Mesendoderm (in vitro differentiated cells): ENCODE measurements at places on chromosomes 5 and 9.

DNA sequence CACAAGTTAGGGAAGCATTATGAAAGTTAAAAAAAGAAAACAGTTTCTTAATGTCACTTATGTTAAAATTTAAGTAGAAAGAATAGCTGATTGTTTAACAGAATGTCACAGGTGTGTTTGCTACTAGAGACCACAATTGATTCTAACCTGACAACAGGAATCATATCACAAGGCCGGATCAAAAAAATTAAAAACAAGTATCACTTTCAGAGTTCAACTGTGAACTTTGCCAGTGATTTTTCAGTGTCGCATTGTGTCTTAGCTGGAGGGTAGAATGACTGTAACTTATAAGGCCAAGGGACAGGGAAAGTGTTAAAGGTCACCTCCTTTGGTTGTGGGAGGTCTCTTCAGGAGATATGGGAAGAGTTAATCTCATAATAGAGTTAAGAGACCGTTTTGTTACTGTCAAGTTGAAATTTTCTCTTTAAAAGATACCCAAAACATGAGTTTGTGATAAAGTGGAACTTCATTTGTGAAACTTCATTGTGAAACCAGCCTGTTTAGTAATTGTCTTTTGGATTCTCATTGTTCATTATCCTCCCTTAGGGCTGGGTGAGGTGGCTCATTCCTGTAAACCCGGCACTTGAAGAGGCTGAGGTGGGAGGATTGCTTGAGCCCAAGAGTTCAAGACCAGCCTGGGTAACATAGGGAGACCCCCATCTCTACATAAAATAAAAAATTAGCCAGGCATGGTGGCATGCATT, 40.9 kb downstream of the CPEB4 start:
- H3K4me1 ChIP-seq = peaks cover 3% of the 10 kb centered on the region
- H3K27me3 ChIP-seq = no peaks in the 10 kb centered on the region
- H3K4me3 ChIP-seq = no peak overlapping the region
- no peak overlapping the region for H3K27ac ChIP-seq
- DNase-seq = no peak
- no peaks in the 10 kb centered on the region for H3K36me3 ChIP-seq

GRCh38 chr5:39433848-39434247, 9.1 kb upstream of the DAB2 start:
- H3K27me3 ChIP-seq = no peaks in the 10 kb centered on the region
- H3K27ac ChIP-seq = no peak overlapping the region
- no peaks in the 10 kb centered on the region for H3K4me1 ChIP-seq
- no peak overlapping the region for H3K4me3 ChIP-seq
- no peaks in the 10 kb centered on the region for H3K36me3 ChIP-seq

- H3K4me1 ChIP-seq = peaks cover 6% of the 10 kb centered on the region
- peak; percentile 29 for DNase-seq
- H3K4me3 ChIP-seq = no peak overlapping the region
- H3K27me3 ChIP-seq = no peaks in the 10 kb centered on the region
Measured at GRCh38 chr9:126327714-126328185, 1.1 kb downstream of the MVB12B start.

DNA sequence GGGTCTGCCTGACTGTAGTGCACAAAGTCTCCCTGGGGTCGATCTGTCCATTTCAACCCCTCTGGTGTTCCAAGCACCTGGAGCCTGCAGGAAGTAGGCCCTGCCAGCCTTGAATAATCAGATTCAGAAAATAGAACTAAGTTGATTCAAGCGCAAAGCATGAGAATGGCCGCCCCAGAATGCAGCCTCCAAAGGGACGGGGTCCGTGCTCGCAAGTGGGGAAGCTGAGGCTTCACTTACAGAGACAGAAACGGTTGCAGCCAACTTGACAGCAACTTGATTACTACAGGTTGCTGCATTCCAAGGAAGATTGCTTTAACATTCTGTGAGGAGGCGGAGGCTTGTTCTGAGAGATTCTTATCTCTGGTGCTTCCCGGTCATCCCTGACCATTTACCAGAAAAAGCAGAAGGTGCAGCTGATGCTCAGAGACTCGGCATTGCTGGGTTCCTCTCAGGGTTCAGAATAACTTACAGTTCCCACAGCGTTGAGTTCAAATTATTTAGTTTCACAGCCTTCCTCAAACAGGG, 14.9 kb upstream of the LRRC14B start:
- no peaks in the 10 kb centered on the region for H3K27me3 ChIP-seq
- peaks cover 10% of the 10 kb centered on the region for H3K36me3 ChIP-seq
- peaks cover 2% of the 10 kb centered on the region for H3K4me1 ChIP-seq
- DNase-seq = peak; percentile 74
- no peak overlapping the region for H3K27ac ChIP-seq

- H3K4me3 ChIP-seq = no peak overlapping the region
- H3K36me3 ChIP-seq = no peaks in the 10 kb centered on the region
- no peaks in the 10 kb centered on the region for H3K27me3 ChIP-seq
- no peak for DNase-seq
- H3K4me1 ChIP-seq = no peaks in the 10 kb centered on the region
- H3K27ac ChIP-seq = no peak overlapping the region
Measured at GRCh38 chr5:156021866-156022265, 305.1 kb upstream of the SGCD start.

DNA sequence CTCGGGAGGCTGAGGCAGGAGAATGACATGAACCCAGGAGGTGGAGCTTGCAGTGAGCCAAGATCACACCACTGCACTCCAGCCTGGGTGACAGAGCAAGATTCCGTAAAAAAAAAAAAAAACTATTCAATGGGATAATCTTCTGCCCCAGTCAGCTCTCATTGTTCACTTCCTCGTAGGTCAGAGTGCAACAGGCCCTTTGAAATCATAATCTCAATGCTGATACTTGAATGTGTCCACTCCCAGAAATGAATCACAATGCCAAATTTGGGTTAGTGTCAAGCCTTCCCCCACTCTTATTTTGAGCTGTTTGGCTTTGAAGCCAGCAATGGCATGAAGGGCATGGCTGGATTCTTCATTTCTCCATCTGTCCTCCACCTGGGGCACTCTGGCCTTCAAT, 610.3 kb upstream of the KLF4 start:
- no peak overlapping the region for H3K4me3 ChIP-seq
- H3K4me1 ChIP-seq = no peaks in the 10 kb centered on the region
- no peak for DNase-seq
- no peak overlapping the region for H3K27ac ChIP-seq
- H3K27me3 ChIP-seq = no peaks in the 10 kb centered on the region

DNA sequence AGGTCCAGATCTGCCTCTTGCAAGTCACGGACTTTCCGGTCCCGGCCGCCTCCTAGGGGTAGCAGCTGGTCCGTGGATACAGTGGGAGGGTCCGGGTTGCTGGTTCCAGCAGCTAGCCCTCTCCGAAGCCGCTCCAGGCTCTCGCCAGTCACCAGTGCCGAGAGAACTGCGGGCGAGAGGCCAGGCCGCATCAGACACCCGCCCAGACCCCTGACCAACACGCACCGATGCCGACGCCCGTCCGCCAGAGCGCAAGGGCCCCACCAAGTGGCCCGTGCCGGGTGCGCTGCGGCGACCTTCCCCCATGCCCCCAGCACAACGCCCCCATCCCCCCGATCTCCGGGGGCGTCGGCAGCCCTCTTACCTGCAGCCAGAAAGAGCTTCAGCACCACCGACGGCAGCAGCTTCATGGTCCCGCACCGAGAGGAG, 470 bp downstream of the HBEGF start:
- peaks cover 3% of the 10 kb centered on the region for H3K4me1 ChIP-seq
- H3K4me3 ChIP-seq = peak overlapping the region; percentile 46
- H3K36me3 ChIP-seq = no peaks in the 10 kb centered on the region
- H3K27me3 ChIP-seq = no peaks in the 10 kb centered on the region

DNA sequence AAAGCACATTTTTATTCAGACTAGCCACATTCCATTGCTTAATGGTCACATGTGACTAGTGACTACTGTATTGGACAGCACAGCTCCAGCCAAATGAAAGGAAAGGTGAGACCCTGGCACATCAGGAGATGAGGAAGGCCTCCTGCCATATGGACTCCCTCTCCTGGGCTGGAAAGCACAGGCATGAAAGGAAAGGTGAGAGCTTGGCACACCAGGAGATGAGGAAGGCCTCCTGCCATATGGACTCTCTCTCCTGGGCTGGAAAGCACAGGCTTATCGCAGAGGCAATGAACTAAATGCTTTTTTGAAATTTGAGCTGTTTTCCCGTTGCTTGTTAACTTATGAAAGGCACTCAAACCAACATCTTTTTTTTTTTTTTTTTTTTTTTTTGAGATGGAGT, 144.8 kb upstream of the SLC12A2 start:
- DNase-seq = no peak
- H3K4me1 ChIP-seq = no peaks in the 10 kb centered on the region
- H3K36me3 ChIP-seq = no peaks in the 10 kb centered on the region
- no peak overlapping the region for H3K27ac ChIP-seq

DNA sequence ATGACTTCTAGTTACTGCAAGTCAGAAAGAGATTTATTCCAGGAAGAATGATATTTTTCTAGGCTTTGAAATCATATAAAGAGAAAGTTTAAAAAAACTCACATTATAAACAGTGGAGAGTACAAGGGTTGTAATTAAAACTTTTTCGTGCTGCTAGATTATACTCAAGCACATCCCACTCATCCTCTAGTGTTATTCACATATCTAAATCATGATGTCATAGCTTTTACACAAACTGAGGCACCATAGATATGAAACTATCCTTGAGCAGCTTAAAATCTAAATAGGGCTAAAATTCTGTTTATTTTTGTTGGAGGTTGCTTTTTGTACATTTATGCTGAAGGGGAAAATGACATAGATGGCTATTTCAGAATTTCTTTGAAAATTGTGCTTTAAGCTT, 30.0 kb downstream of the TENT2 start:
- H3K4me1 ChIP-seq = no peaks in the 10 kb centered on the region
- H3K36me3 ChIP-seq = no peaks in the 10 kb centered on the region
- no peak overlapping the region for H3K27ac ChIP-seq
- no peak overlapping the region for H3K4me3 ChIP-seq
- no peaks in the 10 kb centered on the region for H3K27me3 ChIP-seq
